ENCODE measurements at places on chromosomes 13 and 19.

DNA sequence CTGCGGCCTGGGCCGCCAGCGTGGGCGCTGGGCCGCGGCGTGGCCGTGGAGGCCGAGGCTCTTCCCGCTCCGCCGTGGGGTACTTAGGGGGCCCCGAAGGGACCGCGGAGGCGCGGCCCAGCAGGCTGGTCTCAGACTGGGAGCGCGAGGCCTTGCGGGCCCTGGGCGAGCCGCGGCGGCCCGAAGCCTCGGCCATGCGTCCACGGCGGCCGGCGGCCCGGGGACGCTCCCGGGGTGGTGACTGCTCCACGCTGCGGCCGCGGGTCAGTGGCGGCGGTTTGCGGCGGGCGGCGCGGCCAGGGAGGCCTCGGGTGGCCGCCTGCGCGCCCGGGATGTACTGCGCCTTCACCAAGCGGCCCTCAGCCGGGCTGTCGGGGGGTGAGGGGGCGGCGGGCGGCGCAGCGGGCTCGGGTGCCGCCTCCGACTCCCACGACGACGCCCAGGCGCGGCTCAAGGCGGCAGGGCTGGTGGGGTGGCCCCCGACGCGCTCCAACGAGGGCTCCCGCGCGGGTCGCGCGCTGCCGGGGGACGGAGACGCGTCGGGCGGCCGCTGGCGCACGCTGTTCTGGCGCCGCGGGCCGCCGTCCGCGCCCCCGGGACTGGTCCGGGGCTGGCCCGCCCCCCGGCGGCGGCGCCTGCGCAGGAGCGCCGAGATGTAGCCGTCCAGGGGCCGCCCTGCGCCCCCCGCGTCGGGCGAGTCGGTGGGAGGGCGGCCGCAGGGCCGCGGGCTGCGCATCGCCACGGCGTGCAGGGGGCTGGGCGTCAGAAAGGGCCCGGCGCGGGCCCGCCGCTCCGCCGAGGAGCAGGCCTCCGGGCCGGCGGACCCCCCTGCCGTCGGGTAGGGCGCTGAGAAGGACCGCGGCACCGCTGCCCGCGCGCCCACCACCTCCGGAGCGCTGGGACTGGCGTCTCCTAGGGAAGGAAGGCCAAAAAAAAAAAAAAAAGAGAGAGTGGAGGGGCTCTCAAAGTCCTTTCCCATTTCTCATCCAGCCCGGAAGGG is 11.7 kb downstream of the DACT3 start:
- DNase-seq, result no peak

DNA sequence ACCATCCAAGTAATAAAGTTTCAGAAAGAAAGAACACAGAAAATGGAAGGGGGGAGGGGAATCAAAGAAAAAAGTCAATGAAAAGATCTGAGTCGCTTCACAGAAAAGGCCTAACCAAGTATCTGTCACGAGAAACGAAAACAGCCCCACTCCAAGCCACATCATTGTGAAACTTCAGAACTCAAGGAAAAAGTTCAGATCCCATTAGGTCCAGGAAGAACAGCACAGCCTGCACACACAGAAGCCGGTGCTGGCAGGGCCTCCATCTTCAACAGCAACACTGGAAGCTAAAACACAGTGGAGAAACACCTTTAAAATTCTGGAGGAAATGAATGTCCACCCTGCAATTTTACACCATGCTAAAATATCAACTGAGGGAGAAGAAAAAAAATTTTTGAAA is 8.0 kb downstream of the STK24 start:
- no peak for DNase-seq

DNA sequence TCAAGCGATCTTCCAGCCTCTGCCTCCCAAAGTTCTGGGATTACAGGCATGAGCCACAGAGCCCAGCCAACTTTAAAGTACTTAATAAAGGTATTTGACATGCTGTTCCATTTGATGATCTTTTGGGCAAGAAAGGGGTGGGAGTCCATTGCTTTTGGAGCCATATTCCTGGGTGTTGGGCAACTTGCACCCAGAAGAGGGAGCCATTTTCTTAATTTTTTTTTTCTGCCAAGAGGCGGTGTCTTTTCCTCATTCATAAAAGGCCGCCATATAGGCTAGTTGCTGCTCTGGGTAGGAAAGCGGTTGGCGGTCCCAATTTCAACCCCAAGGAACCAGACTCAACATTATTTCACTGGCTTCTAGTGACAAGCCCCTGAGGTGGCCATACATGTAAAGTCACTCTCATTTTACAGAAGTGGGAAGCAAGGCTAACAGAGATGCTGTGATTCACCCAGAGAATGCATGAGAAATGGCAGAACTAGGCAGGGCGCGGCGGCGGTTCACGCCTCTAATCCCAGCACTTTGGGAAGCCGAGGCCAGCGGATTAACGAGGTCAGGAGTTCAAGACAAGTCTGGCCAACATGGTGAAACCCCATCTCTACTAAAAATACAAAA is 139.6 kb downstream of the CACNA1A start:
- DNase-seq, result no peak

DNA sequence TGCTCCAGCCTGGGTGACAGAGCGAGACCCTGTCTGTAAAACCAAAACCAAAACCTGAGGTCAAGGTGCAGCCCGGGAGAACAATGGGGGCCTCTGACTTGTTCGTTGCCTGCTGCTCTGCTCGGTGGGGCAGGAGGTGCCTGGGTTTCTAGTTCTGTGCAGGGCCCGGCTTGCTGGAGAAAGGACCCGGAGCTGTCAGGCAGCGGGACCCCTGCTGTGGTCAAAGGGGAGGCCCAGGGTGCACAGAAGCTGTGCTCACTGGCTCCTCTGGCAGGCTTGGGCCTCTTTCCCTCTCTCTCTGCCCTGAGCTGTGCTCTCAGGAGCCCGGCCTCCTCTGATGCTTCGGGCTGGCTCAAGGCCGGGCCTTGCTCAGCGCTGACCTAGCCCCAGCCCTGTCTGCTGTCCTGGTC is 3.5 kb downstream of the LRP3 start:
- no peak for DNase-seq

GRCh38 chr19:3698974-3699740 is 1.1 kb downstream of the PIP5K1C start:
- peak; percentile 48 for DNase-seq

- no peak for DNase-seq
Measured at GRCh38 chr19:58170860-58171259, 12.0 kb upstream of the ZNF274 start.

DNA sequence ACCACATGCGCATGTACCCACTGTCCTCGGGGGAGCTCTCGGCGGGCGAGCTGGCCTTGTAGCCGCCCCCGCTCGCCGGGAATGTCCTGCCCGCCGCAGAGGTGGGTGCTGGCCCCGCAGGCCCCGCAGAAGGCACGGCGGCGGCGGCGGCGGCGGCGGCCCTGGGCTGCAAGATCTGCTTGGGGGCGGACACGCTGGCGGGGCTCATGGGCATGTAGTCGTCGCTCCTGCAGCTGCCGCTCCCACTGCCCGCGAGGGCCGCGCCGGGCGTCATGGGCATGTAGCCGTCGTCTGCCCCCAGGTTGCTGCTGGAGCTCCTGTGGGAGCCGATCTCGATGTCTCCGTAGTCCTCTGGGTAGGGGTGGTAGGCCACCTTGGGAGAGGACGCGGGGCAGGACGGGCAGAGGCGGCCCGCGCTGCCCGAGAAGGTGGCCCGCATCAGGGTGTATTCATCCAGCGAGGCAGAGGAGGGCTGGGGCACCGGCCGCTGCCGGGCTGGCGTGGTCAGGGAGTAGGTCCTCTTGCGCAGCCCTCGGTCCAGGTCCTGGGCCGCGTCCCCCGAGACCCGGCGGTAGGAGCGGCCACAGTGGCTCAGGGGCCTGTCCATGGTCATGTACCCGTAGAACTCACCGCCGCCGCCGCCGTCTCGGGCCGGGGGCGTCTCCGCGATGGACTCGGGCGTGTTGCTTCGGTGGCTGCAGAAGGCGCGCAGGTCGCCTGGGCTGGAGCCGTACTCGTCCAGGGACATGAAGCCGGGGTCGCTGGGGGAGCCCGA is 2.4 kb downstream of the IRS2 start:
- DNase-seq, result no peak

- DNase-seq, result no peak
Measured at GRCh38 chr19:53246498-53246897, 8.2 kb downstream of the ZNF677 start.

All from hypothalamus (tissue), 51 donors.